ENCODE measurements at places on chromosomes 16 and 17. TPM values are rescaled to one million over a fixed set of nuclear protein-coding genes. Genes with fewer than 3 reads are reported as not detected.

DNA sequence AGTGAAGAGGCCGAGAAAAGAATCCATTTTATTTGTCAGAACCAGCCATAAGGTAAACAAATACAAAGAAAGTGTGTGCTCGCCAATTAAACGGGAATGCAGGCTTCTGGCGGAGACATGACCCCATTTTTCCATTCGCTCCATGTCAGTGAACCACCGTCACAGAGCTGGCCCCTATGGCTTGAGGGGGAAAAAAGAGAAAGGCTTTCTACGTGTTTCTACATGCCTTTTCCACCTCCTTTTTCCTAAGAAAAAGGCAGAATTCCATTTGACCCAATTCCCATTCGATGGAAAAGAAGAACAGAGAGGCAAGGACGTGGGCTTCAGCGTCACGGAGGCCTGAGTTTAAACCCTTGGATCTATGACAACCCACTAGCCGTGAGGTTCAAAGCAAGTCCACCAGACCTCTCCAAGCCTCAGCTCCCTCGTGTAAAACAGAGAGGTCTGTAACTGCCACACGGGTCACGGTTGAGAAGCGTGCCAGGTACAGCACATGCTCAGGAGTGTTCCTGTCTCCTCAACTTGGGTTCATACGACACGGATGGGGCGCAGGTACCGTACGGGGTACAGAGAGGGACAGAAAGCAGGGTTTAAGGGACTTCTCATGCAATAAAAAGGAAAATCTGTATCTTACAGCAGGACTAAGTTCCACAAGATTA is 91.9 kb downstream of the NXN start:
- DNase-seq, result peak; percentile 86

DNA sequence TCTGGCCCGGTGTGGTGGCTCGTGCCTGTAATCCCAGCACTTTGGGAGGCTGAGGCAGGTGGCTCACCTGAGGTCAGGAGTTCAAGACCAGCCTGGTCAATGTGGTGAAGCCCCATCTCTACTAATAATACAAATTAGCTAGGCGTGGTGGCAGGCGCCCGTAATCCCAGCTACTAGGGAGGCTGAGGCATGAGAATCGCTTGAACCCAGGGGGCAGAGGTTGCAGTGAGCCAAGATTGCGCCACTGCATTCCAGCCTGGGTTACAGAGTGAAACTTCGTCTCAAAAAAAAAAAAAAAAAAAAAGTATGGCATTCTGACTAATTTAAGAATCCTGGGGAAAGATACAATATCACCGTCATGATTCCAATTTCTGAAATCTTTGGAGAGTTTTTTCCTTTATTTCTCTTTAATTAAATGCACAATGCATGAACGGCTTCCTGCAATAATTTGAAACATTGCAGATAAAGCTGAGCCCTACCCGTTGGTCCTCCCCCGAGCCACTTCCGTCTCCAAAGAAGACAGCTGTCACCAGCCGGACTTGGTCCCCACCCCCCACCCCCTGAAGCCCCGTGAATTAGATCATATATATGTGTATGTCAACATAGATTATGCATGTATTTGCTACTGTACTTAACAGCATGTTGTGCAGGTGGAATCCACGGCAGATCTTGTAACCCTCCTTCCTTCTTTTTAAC is 142.6 kb upstream of the PLCG2 start:
- no peak for DNase-seq

DNA sequence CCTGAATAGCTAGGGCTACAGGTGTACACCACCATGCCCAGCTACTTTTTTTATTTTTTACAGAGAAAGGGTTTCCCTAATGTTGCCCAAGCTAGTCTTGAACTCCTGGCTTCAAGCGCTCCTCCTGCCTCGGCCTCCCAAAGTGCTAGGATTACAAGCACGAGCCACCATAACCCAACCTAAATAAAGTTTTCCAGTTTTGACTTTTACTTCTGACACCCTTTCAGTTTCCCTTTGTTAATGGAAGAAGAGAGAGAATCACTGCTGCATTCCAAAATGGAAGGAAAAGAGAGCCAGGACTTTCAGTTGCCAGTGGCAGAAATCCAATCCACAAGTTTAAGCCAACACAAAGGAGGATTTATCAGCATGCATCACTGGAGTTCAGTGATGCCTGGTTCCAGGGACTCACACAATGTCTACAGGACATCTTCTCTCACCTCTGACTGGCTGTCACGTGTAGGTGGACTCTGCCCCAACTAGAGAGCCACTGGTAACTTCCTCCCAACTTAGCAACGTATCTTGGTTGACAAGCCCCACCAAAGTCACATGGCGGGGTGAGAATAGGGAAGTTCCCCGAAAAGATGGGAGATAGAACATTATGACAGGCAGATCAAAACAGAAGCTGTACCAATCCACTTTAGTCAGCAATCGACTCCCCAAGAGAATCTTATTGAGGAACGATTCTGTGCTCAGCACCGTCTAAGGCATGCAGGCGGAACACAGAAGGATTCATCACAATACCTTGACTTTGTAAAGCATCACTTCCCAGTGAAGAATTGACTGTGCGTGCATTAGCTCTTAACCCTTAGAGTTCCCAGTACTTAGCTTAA is 46.5 kb downstream of the GAS7 start:
- DNase-seq, result no peak

DNA sequence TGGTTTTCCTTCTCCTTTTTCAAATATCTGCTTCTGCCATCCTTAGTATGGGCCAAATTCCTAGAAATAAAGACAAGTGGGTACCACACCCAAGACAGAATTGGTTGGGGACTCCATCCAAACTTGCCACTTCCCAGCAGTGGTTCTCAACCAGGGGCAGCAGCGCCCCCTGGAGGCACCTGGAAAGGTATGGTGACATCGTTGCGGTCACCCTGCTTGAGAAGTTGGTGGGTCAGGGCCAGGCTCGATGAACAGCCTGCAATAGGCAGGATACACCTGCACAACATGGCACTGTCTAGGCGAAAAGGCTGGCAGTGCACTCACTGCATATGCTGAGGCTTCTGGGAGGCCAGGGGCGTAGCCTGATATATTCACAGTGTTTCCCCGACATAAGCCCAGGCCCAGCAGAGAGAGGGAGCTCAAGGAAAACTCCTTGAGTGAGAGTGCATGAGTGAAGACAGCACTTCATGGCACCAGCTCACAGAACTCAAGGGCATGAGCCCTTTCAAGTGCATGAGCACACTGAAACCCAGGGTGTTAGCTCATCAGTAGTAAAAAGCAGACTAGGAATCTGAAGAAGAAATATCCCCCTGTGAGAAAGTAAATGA is 57.7 kb downstream of the CMC2 start:
- peak; percentile 52 for DNase-seq

DNA sequence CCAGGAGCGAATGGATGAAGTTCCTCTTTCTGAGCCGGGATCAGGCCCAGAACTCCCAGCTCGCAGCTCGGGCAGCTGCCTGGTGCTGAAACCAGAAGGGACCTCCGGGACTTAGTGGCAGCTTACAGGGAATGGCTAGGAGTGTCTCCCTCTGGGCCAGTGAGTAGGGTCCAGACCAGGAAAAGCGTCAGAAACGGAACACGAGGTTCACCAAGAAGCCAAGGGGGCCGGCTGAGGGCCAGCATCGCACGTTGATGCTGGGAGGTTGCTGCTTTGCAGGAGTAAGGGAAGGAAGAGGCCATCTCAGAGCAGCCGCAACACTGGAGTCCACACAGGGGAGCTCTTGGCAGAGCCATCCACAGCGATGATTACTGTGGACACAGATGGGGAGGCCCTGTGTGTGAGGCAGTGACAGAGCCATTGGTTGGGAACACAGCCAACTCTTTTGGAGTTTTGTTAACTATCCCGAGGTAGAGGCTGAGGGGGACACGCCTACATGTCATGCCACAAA is 74.0 kb upstream of the CREBBP start:
- DNase-seq, result no peak

OR4D2 gene
- not detected for total RNA-seq

OTOA gene
- total RNA-seq, result under 0.01 TPM

RUSF1 gene
- total RNA-seq, result 52.2 TPM

OSGIN1 gene
- 3.2 TPM for total RNA-seq
